ENCODE measurements at places on chromosomes 4 and X.
A peak's percentile ranks its signal among the peaks of the same experiment; 100 is the strongest.

- no peak for DNase-seq
Observed at GRCh38 chr4:94660614-94661013, 97.1 kb upstream of the BMPR1B start.

DNA sequence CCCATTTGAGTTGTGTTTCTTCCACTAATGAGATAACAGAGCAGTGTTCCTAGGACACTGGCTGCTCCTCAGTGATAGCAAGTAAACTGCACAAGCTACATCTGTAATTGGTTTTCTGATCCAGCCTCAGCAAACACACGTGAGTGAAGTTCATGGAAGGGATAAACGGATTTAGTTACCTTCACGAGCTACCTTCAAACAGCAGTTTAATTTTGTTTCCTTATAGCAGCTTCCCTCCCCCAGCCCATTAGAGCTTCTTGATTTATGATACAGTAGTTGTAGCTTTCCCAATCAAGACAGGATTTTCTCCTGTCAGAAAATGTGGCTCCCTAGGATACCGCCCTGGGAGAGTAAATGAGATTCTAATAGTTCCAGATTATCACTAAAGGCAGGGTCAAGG is 634.2 kb upstream of the FAT1 start:
- no peak for DNase-seq

DNA sequence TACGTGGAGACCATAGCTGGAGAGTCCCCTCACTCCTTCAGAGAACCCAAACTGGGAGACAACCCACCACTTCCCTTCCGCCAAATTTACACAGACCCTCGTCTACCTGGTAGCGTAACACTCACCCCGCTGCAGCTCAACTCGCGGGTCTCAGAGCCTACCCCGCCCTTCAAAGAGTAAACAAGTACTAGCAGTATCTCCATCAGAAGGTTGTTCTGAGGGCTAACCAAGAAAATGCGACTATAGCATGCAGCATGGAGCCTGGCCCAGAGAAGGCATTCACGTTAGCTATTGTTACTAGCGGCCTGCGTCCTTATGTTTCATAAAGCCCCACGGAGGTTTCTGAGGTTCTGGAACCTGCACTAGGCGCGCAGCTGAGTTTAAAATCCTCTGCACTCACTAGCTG is 531 bp upstream of the MANBA start:
- DNase-seq = no peak

GRCh38 chr4:100848841-100849240 is 331.0 kb upstream of the EMCN start:
- no peak for DNase-seq

DNA sequence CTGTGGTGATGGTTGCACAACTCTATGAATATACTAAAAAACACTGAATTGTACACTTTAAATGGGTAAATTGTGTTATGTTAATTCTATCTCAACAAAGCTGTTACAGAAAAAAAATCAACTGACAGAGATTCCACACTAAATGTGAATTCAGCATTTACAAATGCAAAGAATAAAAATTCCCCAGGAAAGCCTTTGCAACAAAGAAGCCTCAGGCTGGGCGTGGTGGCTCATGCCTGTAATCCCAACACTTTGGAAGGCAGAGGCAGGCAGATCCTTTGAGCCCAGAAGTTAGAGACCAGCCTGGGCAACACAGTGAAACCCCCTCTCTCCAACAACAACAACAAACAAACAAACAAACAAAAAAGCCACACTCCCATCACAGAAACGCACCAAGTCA is 8.9 kb downstream of the BCLAF3 start:
- no peak for DNase-seq

DNA sequence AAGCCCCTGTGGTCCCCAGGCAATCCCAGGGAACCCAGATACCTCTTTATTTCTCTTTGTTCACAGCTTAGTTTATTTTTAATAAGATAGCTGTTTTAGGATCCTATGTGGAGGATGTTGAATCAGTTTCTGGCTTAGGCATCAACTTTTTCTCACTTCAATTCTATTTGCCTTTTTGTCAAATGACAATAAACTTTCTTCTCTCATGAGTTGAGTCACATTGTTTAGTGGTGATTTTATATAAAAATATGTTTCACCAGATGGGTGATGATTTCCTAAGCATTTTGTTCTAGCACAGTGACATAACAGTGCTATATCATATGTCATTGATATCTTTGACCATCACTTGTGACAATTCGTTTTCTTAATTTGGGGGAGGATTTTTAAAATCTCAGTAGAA is 198.1 kb upstream of the PUDP start:
- no peak for DNase-seq

DNA sequence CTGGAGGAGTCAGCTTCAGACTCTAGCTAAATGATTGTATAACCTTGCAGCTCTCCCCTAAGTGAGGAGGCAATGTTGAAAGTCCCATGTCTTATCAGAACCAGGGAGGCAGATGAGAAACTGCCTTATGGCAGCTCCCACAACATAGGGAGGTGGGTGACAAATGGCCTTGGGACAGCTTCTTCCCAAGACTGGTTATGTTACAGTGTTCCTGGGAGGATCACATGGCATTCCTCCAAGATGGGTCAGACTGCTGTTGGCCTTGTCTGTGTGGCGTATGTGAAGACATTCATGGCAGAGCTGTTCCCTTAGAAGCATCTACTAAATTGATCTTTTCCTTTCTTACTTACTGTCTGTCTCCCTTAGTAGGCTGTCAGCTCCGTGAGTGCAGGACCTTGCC is 42.0 kb downstream of the HPRT1 start:
- DNase-seq = no peak

DNA sequence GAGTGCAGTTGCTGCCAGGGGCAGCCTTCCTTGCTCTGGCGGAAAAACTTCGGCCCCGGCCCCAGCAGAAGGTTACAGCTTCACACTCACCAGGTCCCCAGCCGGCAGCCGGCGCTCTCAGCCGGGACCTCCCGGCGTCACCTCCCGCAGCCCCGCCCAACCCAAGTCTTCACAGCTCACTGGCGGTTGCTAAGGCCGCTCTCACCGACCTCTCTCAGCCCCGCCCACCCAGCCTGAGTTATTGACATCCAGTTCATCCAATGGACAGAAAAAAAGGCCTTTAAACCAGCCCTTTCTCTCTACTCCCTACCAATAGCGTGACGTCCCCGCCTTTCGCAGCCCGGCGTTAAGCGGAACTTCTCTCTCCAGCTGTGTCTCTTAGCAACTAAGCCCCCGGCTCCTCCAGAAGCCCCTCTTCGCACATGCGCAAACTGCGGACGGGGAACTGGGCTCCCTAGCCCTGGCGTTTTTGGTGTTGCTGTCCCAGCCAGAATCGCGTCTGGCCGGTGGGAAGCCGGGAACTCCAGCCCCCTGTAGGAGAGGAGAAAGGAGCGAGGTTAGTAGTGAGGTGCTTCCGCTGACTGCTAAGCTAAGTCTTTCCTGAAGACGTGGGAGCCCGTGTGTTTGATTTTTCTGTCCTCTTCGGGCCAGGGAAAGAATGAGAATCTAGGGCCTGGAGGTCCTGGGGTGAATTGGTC is at the start of gene BBS12:
BBS12 (plus strand) TSS at position 376 of the 698 bp plus-strand sequence. CDS start 9,189 bp downstream, outside the sequence.
- DNase-seq = peak; percentile 97

- no peak for DNase-seq
Observed at GRCh38 chrX:13340182-13340791, 20.4 kb upstream of the ATXN3L start.
